HEK293T (cell line): ENCODE measurements at places on chromosomes 11 and 22.
A peak's percentile ranks its signal among the peaks of the same experiment; 100 is the strongest.

DNA sequence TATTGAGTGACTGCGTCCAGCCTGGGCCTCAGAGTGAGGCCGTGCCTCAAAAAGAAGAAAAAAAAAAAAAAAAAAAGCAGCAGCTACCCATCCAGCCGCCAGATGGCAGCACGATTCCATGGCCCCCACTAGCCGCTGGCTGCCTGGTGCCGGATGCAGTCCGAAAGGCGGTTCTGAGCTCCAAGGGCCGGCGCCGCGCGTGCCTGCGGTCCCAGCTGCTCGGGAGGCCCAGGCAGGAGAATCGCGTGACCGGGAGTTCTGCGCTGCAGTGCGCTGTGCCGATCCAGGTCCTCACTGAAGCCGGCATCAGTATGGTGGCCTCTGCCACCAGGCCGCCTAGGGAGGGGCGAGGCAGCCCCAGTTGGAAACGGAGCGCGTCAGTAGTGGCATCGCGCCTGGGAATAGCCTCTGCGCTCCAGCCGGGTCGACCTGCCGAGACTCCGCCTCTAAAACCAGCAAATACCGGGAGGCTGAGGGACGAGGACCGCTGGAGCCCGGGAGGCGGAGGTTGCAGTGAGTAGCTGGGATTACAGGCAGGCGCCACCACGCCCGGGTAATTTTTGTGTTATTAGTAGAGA, 19.3 kb downstream of the SCARF2 start:
- DNase-seq: peak; percentile 91

DNA sequence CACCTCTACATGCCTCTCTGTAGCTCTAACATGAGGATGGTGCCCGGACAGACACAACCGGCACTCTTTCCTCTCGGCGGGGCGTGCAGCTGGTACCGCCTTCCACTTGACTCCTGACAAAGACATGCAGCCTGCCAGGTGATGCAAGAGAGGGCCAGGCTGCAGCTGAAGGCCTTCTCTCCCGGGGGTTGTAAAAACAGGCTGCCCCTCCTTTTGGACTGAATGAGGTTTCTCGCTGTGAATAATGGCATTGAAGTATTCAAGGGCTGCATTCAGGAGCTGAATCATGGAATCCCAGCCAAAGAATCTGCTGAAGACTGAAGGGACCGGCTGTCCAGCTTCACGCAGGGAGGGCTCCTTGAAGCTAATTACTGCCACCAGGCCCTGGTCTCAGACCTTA, 110.9 kb downstream of the GALNT18 start:
- no peak for DNase-seq

- no peak for DNase-seq
These were observed 133.2 kb downstream of the SLC1A2 start for GRCh38 chr11:35286126-35286525.

DNA sequence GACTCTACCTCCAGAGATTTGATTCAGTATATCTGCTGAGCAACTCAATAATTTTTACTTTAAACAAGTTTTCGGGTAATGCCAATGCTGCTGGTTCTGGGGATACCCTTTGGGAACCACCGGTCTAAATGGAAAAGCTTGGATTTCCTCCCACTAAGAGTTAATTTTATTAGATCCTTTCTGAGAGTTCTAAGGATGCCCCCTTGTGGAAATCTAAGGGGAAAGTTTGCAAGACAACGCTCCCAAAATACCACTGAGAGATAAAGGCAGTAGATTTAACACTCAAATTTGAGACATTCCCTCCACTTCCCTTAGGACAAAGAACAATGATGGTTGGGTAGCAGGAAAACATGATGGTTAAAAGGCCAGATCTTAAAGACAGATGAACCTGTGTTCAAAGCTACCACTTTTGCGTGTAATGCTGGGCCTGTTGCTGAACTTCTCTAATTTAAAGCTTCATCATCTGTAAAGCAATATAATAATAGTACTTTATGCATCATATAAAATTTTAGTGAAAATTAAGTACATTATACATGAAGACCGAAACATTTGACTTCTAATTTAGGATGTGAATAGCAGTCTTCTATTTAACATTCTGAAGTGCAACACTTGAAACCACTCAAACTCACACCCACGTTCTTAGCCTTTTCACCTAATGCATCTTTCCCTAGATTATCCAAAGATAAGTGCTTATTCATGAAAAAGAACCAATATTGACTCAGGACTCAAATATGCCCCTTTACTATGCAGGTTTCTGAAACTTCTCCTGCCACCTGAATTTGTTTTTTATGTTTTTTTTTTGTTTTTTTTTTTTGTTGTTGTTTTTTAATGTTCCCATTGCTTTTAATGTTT, 110.1 kb upstream of the LUZP2 start:
- DNase-seq: peak; percentile 7

GRCh38 chr11:109641549-109641948, 219.6 kb downstream of the C11orf87 start:
- DNase-seq: peak; percentile 38
